ENCODE measurements at places on chromosomes 3 and 15.

GRCh38 chr3:176296066-176296597 is 901.1 kb downstream of the TBL1XR1 start:
- no peak for DNase-seq

DNA sequence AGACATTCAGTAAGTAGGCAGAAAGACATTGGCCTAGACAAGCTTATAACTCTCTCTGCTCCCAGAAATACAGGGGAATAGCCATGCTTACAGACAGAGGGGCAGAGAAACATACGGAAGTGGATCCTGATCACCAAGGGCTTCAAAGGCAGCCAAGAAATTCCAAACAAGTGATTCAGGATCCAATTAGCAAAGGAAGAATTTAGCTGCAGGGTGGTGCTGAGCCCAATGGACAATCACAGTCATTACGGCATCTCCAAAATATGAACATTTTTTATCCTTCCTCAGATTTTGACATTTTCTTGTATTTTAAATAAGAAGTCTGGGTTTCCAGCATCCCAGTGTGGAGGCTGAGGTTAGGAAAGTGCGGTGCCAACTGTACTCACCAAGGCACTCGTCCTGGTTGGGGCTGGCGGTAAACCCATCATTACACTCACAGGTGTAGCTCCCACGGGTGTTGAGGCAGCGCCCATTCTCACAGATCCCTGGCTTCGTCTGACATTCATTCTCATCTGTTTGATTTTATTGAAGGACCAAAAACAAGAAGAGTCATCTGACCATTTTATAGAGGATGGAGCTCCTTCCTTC is 96.8 kb downstream of the DUT start:
- DNase-seq, result no peak

GRCh38 chr3:152706991-152707713 is 127.8 kb upstream of the P2RY1 start:
- DNase-seq, result no peak

GRCh38 chr15:45891766-45892165 is 256.9 kb downstream of the SQOR start:
- DNase-seq, result no peak

- DNase-seq, result no peak
Measured at GRCh38 chr15:43930079-43930478, 103.3 kb downstream of the WDR76 start.

- DNase-seq, result no peak
Measured at GRCh38 chr15:65085990-65086679, 9.6 kb downstream of the KBTBD13 start.

GRCh38 chr3:115673881-115674280 is 50.6 kb downstream of the GAP43 start:
- DNase-seq, result no peak

DNA sequence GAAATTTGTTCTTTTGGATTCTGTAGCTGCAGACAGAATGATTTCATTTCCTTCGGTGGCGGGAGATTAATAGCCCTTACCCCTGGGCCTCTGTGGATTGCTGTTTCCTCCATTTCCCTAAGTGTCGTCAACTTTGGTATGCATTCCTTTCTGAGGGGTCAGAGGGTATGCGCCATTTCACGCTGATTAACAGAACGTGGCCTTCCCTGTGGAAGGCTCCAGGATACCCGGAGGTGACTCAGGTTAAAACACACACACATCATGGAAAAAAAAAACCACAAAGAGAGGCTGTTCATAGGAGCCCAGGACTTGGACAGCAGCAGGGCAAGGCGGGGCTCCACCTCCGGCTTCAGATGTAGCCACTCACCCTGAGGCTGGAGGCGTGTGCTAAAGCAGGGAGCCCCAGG is 51.9 kb downstream of the EPHB1 start:
- DNase-seq, result peak; percentile 80

DNA sequence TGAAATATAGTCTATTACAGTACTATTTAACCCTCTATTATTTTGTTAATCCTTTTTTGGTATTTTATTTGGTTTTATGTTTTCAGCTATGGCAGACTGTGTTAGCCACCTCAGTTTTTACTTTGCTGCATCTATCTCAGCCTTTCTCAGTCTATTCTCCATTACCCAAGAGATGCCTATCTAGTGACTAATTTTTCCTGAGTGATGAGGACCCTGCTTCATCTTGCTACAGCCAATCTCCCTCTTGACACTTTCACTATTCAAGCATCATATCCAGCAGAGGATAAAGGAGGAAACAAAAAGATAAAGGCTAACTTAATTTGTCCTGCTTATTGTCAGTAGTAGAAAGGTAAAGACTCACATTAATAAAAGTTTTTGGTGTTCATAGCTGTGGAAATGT is 141.8 kb upstream of the NECTIN3 start:
- DNase-seq, result no peak

GRCh38 chr3:57587905-57588304 is 9.2 kb downstream of the ARF4 start:
- DNase-seq, result no peak

GRCh38 chr3:169579116-169579710 is 84.3 kb downstream of the MECOM start:
- DNase-seq, result no peak

DNA sequence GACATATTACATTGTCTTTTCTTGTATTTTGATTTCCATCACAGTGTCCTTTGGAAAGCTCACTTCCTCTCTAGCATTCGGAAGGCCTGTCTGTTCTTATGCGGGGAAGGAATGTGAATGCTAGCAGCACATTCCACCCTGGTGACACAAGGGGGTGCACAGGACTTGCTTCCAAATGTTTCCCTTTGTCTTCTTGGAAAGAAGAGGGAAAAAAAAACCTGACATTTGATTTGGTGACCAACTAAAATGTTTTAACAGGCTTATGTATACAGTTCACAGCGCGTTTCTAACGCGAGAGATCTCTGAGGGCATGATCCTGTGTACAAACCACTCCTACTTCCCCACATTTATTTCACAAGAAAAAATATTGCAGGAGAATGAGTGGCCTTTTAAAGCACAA is 107.6 kb upstream of the FXR1 start:
- DNase-seq, result no peak

GRCh38 chr3:105062853-105063252 is 303.9 kb upstream of the ALCAM start:
- DNase-seq, result no peak

DNA sequence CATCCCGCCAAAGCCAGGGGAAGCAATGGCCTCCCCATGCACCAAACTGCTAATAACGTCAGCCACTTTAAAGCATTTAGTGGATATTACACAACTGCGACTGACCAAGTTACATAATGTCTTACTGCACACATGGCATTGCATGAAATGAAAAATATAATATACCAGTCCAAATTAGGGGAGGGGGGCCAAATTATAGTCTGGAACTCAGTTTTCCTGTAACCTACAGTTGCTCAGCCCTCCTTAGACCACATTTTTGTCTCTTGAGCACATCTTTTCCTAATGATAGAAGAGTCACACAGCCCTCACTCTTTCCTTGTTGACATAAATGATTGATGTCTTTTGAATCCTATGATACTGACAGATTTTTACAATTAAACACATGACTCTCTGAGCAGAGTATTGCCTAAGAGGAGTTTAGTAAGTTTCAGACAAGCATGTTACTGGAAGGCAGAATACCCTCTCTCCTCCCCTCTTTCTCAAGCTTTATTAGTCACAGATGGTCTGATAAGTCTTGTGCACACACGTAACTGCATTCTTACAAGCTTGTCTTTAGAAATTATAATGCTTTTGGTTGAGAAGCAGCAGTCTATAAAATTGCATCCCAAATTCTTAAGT is 1.1 kb upstream of the PLD1 start:
- no peak for DNase-seq

DNA sequence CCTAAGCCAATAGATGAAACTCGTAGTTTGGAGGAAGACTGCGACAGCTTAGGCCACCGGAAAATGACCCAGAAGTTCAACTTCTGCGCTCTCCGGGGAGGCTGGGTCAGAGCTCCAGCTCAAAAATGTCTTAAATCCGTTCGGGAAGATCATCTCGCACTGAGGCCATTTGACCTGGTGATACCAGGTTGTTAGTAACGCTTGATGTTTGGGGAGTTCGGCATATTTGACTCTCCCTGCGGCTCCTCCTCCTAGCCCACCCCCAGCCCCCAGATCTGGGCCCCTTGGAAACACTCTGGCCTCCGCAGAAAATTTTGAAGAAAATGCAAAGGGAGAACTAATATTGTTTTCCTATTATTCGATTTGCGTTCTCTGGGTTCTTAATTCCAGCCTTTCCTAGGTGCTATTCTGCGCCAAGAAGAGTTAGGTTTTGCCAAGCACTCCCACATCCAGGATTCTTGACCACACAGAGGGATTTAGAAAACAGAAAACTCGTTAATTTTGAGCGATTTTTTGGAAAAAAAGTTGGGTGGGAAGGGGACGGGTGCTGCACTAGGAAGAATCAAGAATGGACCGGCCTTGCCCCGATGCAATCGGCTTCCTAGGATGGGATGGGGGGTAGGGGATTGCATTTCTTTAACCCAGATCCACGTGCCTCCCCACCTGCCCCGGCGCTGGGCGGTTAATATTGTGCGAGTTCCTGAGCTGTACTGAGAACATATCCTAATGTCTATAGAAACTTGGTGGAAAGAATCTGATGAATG is 50.0 kb downstream of the ZIC4 start:
- no peak for DNase-seq

GRCh38 chr3:11379824-11380701 is 107.9 kb downstream of the ATG7 start:
- no peak for DNase-seq

GRCh38 chr3:197365586-197365985 is 67.2 kb upstream of the DLG1 start:
- no peak for DNase-seq

GRCh38 chr3:158050461-158050860 is 55.8 kb downstream of the SHOX2 start:
- DNase-seq, result no peak

GRCh38 chr15:78999636-79000035 is 54.8 kb upstream of the CTSH start:
- DNase-seq, result no peak

DNA sequence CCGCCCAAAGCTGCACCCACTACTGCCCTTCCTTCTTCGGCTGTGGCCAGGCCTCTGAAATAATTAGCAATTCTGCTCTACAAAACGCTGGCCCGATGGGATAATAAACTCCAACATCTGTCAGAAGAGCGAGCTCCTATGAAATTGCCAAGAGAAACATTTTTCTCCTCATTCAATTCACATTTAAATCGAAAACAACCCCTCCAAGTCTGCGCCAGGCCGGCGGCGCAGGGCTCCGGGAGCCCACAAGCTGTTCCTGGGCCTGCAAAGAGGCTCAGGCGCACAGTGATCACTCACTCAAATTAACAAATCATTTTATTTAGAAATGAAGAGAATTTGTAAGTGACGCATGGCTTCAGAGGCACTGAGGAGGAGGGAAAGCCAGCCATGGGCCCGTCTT is 55.3 kb upstream of the TMEM115 start:
- no peak for DNase-seq

GRCh38 chr3:115975353-115975752 is 352.0 kb downstream of the GAP43 start:
- DNase-seq, result no peak

DNA sequence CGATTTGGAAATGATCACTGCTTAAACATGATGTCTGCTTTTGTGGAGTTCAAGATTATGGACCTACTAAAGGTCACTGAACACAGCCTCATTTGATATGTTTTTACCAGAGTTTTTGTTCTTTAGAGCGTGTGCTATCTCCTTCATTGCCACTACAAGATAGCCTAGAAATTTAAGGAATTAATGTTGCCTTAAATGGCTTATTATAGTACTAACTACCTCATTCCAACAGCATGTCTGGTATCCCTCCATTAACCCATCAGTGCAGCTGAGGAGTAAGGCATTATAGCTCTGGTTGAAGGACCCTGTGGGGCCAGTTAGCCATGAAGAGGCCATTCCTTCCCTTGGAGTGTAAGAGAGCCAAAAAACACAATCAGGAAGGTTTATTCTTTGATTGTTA is 2.3 kb upstream of the FAM43A start:
- DNase-seq, result no peak

GRCh38 chr15:82641129-82641798 is 5.9 kb downstream of the CPEB1 start:
- DNase-seq, result no peak

- no peak for DNase-seq
Measured at GRCh38 chr15:71256934-71257664, 141.8 kb downstream of the THSD4 start.

GRCh38 chr3:120420928-120421551 is 29.8 kb downstream of the FSTL1 start:
- no peak for DNase-seq

DNA sequence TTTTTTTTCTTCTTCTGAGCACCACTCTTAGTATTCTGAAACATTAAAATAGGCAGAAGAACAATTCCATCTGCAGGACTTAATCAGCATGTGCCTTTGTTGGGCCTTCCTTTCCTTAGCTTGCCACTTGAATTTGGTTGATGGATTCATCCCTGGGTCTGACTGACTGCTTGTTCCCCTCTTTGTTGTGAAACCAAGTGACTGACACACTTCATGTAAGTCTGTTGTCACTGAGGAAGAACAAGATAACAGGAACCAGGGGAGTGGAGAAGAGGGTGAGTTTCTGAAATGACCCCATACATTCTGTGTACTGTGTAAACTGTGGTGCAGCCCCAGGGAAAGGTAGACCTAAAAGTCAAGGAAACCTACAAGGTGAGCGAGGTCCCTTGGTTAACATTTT is 188.7 kb upstream of the TBC1D5 start:
- no peak for DNase-seq

DNA sequence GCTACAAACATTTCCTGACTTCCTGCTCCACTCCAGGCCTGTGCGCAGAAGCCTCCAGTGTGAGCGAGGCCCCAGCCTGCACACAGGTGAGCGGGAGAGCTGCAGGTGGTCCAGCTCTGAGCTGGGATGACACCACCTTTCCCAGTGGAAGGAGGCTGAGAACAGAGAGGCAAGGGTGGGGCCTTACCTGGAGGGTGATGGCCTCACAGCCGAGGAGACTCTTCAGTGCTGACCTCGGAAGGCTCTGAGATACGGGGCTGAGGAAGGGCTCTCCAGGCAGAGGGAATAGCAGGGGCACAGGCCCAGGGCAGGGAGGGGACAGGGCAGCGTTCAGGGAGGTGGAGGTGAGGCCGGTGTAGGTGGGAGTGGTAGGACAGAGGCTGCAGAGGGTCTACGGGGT is 70.8 kb downstream of the EFCAB12 start:
- DNase-seq, result no peak

GRCh38 chr3:4522947-4523346 is 29.8 kb downstream of the ITPR1 start:
- no peak for DNase-seq

- no peak for DNase-seq
Measured at GRCh38 chr3:141544697-141545096, 57.9 kb downstream of the RASA2 start.

- no peak for DNase-seq
Measured at GRCh38 chr3:51942603-51943450, 664 bp downstream of the PARP3 start.

GRCh38 chr3:3129579-3129978 is 2.8 kb downstream of the TRNT1 start:
- no peak for DNase-seq
